ENCODE measurements at places on chromosomes 12 and 14.

- DNase-seq = no peak
Observed at GRCh38 chr14:34843011-34843554, 32.1 kb downstream of the BAZ1A start.

- DNase-seq = no peak
Observed at GRCh38 chr12:103386451-103386850, 109.3 kb downstream of the C12orf42 start.

DNA sequence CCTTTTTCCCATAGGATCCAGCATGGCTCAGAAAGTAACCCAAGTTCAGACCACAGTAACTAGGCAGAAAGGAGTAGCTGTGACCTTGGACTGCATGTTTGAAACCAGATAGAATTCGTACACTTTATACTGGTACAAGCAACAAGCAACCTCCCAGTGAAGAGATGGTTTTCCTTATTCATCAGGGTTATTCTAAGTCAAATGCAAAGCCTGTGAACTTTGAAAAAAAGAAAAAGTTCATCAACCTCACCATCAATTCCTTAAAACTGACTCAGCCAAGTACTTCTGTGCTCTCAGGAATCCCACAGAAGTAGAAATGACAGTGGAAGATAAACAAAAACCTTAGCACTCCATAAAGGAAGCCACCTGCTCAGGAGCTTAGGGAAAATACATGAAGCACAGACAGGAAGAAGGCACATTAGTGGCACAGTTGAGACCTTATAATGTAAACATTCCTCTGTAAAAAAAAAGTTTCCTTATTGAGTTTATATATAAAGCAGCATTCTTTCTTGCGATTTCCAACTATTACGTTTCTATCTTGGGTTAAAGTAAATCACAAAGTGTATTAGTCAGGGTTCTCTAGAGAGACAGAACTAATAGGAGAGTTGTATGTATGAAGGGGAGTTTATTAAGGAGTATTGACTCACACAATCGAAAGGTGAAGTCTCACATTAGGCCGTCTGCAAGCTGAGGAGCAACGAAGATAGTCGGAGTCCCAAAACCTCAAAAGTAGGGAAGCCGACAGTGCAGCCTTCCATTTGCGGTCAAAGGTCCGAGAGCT lies 398.4 kb downstream of the DAD1 start:
- no peak for DNase-seq

DNA sequence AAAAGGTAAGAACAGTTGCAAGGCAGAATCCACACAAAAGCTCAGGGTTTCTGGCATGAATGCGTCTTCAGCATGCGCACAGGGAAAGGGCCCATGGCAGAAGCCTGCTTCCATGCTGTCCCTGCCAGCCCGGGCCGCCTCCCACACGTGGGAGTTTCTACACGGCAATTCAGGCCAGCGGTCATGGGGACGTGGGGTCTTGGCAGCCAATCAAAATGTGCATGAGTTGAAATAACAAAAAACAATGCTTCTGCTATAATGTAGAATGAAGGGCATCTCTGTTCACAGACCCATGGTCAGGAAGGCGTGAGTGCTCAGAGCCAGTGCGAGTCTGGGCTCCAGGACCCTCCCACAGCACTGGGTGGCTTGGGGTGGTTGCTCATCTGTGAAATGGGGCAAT lies 28.6 kb downstream of the AMN start:
- DNase-seq = no peak

- peak; percentile 24 for DNase-seq
Observed at GRCh38 chr12:27001663-27002062, 12.5 kb downstream of the TM7SF3 start.

GRCh38 chr14:103703433-103704385 lies 11.5 kb downstream of the XRCC3 start:
- DNase-seq = no peak

- DNase-seq = no peak
Observed at GRCh38 chr12:96015672-96016071, 19.5 kb upstream of the HAL start.

DNA sequence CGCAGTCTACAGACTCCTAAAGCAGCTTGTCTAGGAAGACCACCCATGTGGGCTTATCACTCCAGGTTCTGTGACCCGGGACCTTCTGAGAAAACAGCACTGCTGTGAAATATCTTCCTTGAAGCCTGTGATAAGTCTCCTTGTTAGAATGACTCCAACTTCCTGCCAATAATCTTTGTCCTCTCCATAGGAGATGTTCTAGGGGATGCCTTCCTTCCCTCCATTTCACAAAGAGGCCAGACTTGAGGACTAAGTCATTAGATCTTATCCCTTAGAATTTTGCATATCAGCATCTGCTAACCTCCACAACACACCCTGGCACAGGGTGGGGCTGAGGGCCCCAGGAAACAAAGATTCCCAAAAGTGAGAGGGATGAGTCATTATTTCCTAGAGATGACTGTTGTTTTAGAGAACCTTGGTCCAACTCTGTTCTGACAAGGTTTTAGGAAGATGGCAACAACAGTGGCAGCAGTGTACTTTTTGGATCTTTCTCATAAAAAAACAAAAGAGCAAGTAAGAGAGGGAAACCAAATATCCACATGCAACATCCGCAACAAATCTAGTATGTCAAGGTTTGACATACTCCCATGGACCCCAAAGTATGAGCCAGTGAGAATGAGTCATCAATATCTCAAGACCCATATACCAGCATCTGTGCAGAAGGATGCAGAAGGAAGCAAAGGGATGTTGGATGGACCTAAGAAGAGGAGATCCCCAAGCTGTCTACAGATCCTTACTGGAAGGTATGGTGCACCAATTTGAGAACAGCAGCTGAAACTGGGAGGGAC lies 6.0 kb downstream of the LTB4R start:
- no peak for DNase-seq

GRCh38 chr12:62267480-62267879 lies 7.3 kb downstream of the USP15 start:
- no peak for DNase-seq
